ENCODE measurements at places on chromosomes 3 and 15.

- no peak for DNase-seq
Measured at GRCh38 chr3:148694116-148694515, 3.6 kb upstream of the AGTR1 start.

DNA sequence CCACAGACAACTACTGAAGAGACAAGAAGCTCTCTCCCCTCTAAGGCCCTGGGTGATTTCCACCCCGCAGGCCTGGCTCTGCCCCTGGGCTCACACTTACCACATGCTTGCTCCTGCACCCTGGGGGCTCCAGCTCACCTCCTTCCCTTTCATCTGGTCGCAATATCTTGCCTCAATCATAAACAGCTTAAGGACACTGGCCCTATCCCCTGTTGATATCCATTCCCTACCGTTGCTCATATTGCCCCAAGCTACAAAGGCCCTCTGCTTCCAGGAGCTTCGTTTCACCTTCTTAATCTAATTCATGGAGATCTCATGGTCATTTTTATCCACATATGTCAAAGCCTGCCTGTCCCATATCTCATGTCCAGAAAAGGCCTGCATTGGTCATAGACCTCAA lies 46.0 kb upstream of the TSEN2 start:
- no peak for DNase-seq

DNA sequence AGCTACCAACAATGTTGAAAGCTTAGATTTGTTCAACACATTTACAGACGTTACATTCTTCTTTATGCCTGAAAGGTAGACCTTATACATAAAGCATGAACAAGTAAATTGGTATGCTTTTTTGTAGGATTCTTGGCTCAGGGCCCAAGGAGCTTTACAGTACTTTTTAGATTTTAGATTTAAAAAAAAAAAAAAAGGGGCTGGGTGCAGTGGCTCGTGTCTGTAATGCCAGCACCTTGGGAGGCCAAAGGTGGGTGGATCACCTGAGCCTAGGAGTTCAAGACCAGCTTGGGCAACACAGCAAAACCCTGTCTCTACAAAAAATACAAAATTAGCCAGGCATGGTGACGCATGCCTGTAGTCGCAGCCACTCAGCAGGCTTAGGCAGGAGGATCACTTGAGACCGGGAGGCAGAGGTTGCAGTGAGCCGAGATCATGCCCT lies 39.7 kb downstream of the MEF2A start:
- no peak for DNase-seq

- no peak for DNase-seq
Measured at GRCh38 chr15:90232196-90232595, 1.5 kb downstream of the CIB1 start.

GRCh38 chr3:23945913-23946687 lies 1.0 kb downstream of the NR1D2 start:
- DNase-seq, result peak; percentile 97

DNA sequence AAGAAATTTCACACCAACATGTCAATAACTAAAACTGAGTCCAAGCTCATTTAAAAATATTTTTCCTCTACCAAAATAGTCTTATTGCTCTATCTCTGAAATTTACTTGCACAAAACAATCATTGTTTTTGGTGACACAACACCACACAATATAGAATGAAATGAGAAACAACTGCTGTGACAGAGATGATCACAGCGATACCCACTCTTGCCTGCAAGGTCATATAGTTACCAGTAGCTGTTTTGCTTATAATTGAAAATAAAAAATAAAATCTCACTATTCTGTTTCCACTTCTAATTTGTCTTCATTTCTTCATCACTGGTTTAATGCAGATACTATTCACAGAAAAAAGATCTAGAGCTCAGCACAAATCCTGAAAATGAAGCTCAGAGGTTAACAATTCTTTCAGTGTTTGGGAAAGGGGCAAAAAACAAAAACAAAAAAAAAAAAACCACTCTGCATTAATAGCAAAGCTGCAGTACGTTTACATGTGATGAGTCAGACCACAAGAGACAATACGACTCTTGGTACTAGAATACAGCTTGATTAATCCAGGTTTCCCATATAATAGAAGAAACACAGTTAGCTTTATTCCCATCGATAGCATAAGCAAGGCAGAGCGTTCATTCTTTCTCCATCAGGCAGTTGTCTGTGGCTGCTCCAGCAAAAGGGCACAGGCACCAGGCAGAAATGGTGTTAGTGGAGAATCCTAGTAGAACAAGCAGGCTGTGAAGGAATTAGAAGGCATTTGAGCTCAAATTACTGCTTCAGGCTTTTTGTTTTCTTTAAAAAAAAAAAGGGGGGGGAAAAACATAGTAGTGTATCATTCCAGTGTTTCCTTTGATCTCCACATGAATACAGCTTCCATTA lies 773 bp downstream of the ANKRD28 start:
- DNase-seq, result no peak

DNA sequence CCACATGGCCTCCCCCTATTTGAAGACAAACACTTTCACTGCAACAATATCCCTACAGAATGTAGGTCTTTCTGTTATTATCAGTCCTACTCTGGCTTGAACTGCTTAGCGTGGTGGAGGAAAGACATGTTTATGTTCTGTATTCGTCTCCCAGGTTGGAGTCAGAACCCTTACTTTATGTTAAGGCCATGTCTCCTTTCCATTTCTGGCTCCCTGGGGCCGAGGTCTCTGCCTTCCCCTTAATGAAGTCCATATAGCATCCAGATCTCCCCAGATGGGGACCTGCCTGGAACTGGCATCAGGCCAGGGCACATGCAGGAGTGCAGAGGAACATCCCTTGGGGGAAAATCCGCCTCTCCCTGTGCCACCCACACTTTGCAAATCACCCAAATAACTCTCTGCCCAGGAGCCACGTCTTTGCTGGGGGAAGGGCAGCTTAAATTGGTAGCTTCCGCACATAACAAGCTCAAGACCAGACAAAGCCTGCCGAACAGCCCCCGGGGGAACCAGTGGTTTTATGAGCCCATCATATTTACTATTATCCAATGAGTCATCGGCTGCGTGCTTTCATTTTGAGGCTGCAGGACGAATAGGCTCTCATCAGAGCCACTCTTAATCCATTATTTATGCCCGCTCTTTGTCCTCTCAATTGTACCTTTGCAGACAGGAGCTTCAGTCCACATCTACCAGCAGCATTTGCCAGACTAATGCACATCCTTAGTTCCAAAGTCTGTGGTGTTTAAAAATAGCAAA lies 237.0 kb downstream of the UACA start:
- no peak for DNase-seq

GRCh38 chr15:57152666-57153539 lies 223.4 kb upstream of the CGNL1 start:
- DNase-seq, result no peak

DNA sequence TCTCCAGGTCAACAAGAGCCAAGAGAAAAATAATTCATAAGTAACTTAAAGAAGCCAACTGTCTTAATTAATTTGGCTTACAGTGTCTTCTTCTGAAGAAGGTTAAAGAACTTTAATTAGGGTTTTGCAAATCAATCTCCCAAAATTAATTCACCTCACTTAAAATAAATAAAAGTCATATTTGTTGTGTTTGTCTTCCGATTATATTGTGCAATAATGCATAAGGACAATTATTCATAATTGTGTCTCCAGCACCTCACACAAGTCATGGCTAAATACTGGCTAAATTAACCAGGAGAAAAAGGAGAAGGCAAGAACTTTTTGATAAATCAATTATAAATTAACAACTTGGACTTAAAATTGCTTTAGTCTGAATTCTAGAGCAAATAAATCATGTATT lies 899.0 kb upstream of the NR2F2 start:
- no peak for DNase-seq

GRCh38 chr3:12908859-12909258 lies 67.5 kb upstream of the RPL32 start:
- DNase-seq, result no peak

GRCh38 chr3:160968761-160969160 lies 136.4 kb downstream of the B3GALNT1 start:
- no peak for DNase-seq

DNA sequence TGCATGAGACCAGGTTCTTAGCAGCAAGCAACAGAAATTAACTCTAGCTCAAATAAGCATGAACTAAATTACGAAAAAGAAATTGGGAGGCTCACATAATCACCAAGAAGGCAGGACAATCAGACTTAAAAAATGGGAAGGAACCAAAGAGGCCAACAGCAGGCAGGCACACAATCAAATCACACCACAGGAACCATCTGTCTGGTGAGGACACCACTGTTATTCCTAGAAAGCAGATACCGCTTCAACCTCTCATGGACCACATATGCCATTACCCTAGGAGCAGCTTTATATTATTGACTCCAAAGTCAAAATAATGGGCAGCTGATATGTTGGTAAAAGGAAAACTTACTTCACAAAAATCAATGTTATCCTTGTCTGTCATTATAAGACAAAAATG lies 51.6 kb downstream of the SUCLG2 start:
- DNase-seq, result no peak

DNA sequence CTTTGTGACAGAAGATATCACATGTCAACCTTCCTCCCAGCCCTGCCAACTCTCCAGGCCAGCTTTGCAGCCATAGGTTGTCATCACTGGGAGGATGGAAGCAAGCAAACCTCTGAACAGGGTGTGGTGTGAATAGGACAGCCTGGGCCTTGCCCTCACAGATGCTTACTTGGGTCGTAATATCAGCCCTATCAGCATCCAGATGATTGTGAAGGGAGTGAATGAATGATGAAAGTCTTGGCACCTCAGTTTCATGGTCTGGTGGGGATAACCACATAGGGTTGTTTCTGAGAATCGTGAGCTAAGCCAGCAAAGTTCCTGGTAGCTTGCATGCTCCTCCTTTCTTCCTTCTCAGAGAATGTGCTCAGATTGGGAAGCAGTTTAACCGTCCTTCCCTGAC lies 55.1 kb upstream of the POLR2M start:
- DNase-seq, result no peak

DNA sequence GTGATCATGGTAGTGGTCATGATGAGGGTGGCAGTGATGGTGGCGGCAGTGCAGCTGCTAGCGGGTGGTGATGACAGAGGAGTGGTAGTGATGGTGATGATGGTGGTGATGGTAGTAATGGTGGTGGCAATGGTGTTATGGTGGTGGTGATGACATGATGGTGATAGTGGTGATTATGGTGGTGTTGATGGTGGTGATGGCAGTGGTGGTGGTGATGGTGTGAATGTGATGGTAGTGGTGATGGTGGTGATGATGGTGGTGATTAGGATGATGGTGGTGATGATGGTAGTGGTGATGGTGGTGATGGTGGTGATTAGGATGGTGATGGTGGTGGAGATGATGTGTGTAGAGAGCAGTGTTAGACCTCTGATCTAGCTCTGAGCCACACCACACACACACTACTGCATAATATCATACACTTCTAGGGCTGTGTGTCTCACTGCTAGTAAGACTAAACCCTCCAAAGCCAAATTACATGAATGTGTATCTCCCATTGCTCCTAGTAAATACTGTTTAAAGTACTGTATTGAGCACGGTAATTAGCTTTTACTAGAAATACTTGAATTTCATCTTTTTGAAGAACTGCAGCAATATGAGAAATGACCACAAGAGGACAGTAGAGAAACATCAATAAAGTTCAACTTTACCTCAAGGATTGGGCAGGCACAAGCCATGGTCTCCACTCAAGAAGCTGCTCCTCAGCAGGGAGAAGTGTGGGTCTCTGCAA lies 28.8 kb downstream of the TMED3 start:
- no peak for DNase-seq

- no peak for DNase-seq
Measured at GRCh38 chr3:73832426-73832825, 207.7 kb upstream of the PDZRN3 start.

- DNase-seq, result no peak
Measured at GRCh38 chr3:17360991-17361390, 381.4 kb downstream of the TBC1D5 start.

DNA sequence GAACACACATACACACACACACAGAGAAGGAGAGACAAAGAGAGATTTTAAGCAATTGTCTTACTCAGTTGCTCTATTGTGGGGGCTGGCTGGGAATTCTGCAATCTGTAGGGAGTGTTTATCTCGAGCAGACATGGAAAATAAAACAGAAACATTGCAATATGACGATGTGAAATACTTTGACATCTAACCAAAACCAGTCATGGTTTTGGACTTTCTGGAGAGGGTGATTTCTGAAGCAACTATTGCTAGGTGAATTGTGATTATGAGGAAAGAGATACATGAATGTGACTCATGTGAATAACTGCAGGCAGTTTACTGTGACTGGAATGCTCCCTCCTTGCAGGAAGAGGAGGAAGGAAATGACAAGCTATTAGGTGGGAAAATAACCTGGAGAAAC lies 12.3 kb upstream of the PHLDB2 start:
- DNase-seq, result no peak
